D721Med (cell line): ENCODE measurements at places on chromosomes 4 and X.

DNA sequence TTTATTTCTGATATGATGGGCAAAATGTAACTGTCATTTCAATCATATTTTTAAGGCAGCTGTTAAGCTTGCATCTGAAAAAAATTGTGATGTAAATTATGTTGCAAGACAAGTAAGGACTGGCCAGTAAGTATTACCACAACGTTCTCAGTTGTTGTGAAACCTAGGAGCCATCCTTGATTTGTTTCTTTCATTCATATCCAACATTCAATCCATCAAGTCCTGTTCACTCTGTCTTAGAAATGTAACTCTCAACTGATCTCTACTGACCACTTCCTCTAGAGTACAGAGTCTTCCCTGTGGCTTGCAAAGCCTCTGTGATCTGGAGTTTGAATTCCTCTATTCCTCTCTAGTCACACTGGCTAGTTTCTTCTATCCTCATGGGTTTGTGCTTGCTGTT is 161.4 kb upstream of the MAD2L1 start:
- no peak for DNase-seq

DNA sequence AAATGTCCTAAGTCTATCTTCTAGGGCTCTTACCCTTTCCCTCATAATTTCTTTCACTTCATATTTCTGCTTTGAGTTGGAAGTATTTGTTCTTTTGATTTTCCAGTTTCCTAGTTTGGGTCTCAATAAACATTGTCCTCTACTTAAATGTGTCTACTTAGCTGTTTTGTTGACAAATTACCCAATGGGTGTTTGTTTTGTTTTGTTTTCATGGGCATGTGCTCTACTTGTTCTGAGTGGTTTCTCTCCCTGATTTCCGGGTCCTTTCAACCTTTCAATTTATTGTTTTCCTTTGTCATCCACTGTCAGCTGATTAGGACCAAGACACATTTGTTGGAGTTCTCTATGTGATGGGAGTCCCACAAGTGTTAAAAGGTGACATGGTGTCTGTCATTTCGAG is 1181.4 kb downstream of the RPA4 start:
- no peak for DNase-seq

DNA sequence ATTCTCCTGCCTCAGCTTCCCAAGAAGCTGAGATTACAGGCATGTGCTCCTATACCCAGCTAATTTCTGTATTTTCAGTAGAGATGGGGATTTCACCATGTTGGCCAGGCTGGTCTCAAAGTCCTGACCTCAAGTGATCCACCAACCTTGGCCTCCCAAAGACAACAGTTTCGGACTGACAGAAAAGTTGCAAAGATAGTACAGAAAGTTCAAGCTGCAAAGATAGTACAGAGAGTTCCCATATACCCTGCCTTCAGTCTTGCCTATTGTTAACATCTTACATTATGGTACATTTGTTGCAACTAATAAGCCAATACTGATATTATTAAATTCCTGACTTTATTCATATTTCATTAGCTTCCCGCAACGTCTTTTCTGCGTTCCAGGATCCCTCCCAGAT is 65.8 kb downstream of the SUPT20HL2 start:
- DNase-seq: no peak

DNA sequence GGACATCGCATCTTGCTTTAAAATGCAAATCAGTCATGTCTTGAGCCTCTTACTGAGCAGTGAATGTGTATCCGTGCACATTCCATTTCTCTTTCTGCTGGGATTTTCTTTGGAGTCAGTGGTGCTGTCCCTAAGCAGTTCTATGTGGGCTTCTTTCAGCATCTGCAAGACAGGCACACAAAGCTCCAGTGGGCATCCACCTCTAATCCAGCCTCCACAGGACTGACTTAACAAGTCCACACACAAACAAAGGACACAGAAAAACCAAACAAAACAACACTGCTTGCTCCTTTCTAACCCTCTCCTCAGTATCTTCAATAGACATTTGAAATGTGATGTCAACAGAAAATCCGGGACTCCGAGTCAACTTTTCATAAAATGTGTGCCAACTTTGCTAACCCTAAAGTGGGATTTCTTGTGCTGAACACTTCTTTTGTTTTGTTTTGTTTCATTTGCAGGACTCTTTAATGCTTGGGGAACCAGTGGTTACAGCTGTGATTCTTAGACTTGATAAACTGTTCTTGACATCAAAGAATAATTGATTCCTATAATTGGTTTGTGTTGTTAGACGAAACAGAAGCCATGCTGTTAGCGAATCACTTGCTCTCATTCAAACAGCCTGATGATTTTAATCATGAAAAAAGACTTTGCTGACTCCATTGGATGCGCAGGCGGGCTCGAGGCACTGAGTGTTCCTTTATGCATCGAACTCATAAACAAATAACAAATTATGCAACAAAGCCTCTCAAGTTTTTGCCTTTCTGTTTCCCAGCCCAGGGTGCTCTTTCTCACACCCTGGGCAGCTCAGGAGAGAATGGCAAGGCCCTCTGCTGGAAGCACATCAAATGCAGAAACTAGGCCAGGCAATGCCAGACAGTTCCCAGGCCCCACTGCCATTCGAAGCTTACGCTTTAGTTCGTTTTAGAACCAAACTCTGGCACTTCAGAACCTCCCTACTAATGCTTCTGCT is 20.1 kb downstream of the ETNPPL start:
- DNase-seq: no peak

- no peak for DNase-seq
Observed at GRCh38 chr4:110617646-110618580, 5.0 kb downstream of the PITX2 start.

DNA sequence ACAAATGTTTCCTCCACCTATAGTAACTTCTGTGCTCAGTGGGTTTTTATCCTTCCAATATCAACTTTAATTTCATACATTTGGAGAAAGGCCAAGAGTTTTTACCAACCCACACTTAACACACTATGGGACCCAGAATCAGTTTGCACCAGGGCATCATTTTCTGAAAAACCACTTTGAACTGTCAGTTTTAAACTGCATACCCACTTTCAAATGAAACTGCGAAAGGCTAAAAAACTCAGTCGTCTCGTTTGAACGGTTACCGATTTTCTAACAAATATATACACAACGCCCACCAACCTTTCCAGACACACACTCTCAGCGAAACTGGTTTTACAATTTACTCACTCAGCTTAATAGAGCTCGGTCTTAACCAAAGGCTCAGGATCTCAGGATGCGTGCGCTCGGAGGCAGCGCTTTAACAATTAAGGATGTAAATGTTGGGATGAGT is 376 bp downstream of the ABCG2 start:
- no peak for DNase-seq

- DNase-seq: no peak
Observed at GRCh38 chr4:74374561-74375327, 9.8 kb downstream of the EREG start.

DNA sequence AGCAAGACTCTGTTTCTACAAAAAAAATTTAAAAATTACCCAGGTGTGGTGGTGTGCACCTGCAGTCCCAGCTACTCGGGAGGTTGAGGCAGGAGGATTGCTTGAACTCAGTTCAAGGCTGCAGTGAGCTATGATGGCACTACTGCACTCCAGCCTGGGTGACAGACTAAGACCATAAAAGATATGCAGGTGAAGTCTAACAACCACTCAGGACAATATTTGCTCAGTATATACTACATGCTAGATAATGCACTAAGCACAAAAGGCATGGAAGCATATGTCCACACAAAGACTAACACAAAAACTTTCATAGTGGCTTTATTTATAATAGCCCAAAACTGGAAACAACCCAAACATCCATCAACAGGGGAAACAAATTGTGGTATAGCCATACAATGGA is 57.7 kb upstream of the TXK start:
- no peak for DNase-seq

GRCh38 chr4:1594871-1595788 is 89.0 kb downstream of the FAM53A start:
- DNase-seq: no peak

GRCh38 chr4:169185133-169185956 is 85.4 kb downstream of the SH3RF1 start:
- DNase-seq: no peak

DNA sequence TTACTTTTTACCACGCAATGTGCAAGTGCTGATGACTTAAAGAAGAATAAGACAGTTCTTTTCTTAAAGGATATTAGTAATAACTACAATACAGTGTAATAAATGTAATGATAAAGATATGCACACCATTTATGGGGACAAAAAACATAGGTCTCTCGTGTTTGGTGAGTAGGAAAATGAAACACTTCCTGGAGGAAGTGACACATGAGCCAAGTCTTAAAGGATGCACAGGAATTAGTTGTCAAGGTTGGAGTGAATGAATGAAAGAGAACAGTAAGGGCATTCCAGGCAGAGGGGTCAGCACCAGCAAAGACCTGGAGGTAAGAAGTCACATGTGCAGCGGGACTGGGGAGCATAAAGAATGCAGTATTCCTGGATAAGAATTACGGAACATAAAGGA is 112.7 kb downstream of the SH3RF1 start:
- DNase-seq: no peak

- no peak for DNase-seq
Observed at GRCh38 chrX:77398330-77398954, 48.7 kb upstream of the FGF16 start.

DNA sequence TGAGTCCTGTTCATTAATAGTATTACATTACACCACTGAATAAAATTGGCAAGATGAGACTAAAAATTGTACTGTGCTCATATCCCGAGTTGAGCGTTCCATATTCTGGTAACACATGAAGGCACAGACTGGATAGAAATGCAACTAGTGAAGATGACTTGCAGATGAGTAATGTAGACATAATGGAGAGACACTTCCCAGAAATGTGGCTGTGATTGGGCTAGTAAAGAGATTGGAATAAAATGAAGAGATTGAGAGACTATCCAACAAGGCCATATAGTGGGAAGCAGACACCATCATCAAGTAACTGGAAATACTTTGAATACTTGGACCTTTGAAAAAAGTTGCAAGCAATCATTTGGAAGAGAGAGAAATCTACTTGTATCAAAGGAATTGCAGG is 77.3 kb downstream of the DCAF8L1 start:
- no peak for DNase-seq

DNA sequence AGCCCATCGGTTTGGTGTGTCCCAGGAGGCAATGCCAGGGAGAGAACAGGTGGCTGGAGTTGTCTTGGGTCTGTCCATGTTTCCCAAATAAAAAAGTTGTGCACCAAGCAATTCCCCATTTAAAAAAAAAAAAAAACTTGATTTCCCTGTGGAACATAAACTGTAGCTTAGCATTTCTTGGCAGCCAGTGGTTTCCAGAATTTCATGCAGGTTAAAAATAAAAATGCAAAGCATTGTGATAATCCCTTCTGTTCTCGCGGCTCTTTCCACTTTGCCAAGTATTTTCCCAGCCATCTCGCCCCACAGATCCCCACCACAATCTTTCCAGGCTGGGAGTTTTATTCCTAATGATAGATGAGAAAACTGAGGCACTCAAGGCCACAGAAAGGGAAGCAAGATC is 51.4 kb upstream of the MSX1 start:
- DNase-seq: no peak

GRCh38 chrX:63471004-63471403 is 119.9 kb upstream of the SPIN4 start:
- DNase-seq: no peak

DNA sequence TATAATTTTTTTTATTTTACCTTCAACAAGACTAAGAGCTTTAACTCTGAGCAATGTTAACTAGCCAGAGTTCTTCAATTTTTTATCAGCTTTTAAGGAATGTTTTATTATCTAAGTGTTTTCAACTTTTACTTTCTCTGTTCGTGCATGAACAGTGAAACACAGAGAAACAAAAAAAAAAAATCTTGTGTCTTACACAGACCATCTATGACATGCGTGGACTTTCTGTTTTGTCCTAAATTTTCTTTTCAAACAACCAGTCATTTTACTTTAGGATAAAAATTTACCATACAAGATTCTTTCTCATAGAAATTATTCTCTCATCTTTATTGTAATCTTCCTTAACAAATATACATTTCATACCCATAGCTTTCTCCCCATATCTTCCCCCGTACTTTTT is 731.9 kb upstream of the PCDH10 start:
- DNase-seq: no peak

DNA sequence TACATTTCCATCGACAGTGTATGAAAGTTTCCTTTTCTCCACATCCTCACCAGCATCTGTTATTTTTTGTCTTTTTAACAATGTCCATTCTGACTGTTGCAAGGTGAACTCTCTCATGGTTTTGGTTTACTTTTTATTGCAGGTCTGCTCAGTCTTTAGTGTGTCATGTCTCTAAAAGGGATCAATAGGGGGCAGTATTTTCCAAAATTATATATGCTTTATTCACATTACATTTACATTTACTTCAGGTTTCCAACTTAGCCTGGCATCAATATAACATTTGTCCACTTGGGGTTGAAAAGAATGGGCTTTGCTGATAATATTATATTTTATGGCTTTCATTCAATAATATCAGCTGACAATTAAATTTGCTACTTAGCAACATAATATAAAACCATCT is 265.0 kb upstream of the SLITRK2 start:
- DNase-seq: no peak

DNA sequence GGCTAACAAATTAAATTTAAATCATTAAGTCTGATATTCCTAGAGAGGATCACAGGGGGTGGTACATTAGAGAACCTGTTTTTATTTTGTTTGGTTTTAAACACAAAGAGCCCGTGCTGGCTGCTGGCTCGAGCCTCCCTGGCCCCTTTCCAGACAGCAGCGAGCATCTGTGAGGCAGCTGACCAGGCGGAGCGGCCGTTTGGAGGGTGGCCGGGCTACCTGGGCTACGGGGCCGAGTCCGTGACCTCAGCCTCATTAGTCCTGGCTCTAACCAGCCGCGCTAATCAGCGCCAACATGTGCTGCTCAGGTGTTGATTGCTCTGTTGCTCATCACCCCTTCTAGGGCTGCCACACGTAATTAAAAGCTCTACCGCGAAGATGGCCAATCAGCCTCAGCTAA is 35.3 kb downstream of the DCTD start:
- no peak for DNase-seq

GRCh38 chrX:138638996-138639395 is 72.5 kb downstream of the FGF13 start:
- no peak for DNase-seq

GRCh38 chr4:6852582-6852981 is 57.0 kb upstream of the TBC1D14 start:
- no peak for DNase-seq

DNA sequence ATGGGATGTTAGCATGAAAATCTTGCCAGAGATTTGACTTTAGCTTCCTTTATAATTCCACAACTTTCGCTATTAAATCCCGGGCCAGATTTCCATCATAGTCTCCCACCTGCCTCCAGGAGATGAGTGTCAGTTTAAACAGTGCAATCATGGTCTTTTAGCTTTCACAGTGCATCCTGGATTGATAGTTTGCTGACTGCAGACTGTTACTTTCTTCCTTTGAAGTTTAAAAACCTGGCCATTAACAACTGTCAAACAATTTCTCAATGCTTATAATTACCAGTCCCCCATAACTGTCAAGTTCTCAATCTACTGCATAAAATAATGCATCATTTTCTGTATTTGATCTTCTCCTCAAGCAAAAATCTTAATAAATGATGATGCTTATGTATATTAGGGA is 108.4 kb upstream of the FSTL5 start:
- no peak for DNase-seq

DNA sequence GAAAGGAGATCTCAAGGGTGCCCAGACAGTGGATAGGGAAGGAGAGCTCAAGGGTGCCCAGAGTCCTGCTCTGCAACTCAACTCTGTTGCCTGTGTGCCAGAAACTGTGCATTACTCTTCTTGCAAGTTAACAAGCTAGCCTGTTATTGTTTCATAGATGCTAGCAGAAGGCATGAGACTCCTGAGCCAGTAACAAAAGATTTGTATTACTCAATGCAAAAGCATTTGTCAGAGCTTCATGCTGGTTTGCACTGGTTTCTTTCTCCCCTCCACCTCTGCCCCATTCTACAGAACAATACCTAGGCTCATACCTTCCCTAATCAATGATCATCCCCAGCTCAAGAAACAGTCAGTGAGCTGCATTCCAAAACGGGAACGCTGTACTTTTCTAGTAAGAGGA is 124.5 kb upstream of the NEIL3 start:
- DNase-seq: no peak
